ENCODE measurements at places on chromosomes 7 and 10.

DNA sequence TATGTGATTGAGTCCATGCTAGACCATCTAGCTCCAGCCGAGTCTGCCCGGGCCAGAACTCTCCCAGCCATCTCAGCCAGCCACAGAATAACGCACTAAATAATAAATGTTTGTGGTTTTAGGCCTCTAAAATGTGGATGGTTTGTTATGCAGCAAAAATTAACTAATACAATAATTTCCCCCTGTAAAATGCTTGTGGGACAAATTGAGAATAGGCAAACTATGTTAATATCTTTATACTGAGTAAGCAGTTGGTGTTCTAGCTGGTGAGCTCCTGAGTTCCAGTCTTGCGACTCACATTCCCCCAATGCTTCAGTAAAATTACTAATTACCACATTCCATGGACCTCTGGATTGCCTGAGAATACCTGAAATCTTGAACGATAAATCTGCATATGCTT is 316.8 kb upstream of the NFE2L3 start:
- no peak for DNase-seq

DNA sequence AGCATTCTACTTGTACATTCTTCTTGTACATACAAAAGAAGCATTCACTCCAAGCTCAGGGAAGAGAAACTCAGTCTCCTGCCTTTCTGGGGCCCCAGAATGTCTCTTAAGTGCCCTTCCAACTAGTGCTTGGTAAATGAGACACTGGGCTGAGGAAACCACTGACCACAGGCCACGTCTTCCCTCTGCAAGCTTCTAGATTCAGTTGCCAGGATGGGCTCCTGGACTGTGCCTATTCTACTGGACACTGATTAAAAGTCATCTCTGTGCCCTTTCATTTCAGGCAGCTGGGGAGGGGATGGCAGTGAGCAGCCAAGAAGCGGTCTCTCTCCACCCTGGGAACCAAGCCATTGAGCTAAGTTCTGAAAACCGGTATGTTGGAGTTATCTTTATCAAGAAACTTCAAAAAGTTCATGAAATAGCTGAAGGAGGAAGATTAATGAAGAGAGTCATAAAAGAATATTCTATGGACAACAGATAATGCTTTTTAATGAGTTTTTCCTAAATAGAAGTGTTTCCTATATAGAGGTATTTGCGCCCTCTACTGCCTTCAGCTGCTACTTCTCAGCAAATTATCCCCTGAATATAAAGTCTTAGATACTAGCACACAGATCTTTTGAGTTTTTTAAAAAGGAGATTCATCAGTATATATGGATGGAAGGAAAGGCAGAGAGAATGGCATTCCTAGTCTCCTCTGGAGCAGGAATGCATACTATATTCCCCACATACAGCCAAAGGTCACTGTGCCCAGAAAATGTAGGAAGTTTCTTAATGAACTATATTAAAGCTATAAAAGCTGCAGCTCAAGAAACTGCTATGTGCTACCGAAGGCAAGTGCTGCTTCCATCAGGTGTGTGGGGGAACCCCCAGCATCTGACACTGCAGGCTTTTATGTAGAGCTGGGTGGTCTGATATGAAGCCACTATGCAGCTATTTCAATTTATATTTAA is 8.4 kb upstream of the IFIT1B start:
- no peak for DNase-seq

DNA sequence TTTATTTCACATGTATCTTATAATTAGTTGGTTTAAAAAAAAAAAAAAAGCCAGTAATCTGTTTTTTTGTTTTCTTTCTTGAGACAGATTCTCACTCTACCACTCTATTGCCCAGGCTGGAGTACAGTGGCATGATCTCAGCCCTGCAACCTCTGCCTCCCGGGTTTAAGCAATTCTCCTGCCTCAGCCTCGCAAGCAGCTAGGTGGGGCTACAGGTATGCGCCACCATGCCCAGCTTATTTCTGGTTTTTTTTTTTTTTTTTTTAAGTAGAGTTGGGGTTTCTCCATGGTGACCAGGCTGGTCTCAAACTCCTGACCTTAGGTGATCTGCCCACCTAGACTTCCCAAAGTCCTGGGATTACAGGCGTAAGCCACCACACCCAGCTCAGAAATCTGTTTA is 34.1 kb upstream of the CAPZA2 start:
- DNase-seq, result no peak

DNA sequence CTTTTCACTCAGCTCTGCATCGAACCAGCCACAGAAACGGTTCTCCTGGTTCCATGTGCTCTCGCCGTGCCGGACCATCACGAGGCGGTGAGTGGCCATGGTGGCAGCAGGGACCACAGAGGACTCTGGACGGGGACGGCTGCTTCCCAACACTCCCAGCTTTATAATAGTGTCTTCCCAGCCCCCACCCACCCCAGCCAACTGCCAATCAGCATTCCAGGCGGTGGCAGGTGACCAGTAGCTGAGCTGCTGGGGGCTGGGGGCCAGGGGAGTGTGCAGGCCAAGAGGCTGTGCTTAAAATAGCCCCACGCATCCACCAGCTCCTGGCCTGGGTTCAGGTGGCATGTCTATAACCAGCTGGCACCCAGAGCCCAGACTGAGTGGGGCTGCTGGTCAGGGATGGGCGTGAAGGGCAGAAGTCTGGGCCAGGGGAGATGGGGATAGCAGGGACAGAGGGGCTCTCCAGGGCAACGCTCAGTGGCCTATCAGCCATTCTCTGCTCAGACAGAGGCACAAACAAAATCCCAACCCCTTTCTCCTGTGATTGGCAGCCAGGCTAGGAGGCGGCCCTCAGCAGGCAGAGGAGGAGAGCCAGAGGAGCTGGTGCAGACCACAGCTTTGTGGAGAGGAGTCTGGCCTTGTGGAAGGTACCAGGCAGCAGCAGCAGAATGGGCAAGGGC is at the start of gene PGAM2:
PGAM2 (minus strand) TSS at position 137 of the 680 bp plus-strand sequence; CDS start at position 99, 38 bp downstream.
- no peak for DNase-seq

DNA sequence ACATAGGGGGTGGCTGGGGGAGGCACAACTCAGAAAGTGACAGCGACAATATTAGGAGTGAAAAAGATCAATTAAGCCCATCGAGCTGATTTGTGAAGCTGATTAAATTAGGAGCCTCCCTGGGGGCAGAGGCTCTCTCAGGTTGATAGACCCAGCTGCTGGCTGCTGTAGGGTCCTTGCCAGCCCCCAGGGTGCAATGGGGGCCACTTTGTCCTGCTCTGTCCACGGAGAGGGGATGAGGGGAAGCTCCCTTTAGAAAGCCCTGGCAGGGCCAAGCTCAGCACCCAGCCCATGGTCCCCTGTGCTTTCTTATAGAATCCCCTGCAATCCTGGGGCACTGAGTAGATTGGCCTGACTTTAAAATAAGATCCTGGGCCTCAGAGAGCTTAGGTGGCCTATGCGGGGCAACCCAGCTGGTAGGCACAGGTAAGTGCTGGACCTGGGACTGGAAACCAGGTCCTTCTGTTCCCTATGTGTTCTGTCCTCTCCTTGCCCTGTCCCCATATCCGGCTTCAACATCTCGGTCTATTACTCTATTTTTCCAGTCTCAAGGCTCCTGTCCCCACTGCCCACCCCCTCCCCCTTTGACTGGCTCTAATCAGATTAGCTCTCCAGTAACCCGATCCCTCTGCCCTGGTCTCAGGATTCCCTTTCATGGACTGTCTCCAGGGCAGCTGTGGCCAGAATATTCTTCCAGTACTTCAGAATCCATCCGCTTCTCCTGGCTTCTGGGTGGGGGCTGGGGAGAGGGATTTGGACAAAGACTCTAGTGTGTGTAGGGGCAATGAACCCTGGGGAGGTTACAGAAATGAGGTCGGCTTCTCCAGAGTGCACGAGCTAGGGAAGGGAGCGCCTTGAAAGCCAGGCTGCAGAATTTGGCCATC is 259.6 kb downstream of the RPS24 start:
- DNase-seq, result no peak

DNA sequence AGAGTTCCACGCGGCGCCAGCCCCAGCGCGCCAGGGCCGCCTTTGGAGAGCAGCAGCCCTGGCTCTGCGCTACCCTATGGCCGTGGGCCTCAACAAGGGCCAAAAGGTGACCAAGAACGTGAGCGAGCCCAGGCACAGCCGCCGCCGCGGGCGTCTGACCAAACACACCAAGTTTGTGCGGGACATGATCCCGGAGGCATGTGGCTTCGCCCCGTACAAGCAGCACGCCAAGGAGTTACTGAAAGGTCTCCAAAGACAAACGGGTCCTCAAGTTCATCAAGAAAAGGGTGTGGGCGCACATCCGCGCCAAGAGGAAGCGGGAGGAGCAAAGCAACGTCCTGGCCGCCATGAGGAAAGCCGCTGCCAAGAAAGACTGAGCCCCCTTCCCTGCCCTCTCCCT is 144.1 kb downstream of the SRPK2 start:
- DNase-seq, result no peak

DNA sequence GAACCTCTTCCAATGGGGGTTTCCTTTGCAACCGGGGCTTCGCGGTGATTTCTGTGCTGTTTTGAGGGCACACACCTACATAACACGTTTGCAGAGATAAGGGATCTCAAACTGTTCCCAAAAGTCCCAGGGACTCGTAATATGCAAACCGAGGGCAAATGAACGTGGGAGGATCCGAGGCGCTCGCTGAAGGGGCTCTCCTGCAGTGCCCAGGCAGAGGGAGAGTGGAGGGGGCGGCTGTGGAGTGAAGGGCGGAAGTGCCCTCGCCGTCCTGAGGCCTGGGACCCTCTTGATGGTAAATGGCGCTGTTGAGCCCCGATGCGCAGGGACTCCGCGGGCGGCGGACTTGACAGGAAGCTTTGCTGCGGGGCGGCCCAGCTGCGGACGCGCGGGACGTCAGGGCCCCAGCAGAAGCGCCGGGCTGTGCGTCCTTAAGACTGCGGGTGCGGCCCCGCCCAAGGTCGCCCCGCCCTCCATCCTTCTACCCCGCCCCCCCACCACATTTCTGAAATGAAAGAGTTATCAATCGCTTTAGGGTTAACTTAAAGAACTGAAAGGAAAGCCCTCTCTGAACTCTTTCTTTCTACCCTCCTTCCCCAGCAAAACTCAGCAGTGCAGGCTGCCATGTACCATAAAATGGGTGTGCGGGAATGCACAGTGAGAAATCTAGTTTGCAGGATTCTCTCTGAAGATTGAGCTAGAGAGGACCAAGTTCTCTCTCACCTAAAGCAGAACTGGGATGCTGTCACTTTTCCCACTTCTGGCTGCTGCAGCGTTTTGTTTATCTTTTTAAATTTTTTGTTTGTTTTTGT is 151.8 kb upstream of the YAE1 start:
- DNase-seq, result no peak

GRCh38 chr7:135791543-135792362 is 43.1 kb upstream of the FAM180A start:
- DNase-seq, result no peak

DNA sequence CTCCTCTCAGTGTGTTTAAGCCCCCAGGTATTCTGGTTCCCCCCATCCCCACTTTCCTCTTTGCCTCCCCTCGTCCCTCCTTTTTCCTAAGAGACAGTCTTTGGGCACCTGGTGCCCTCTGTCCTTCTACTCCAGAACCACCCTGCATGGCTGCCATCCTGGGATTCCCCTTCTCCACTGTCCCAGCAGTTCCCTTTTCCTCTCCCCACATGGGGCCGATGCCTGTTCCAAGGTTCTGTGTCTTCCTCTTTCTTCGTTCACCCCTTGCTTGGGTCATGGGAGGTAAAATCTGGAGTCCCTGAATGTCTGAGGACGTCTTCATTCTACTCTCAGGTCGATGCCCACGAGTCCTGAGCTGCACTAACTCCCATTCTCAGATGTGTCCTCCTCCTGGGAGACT is 120.8 kb downstream of the TAX1BP1 start:
- no peak for DNase-seq

DNA sequence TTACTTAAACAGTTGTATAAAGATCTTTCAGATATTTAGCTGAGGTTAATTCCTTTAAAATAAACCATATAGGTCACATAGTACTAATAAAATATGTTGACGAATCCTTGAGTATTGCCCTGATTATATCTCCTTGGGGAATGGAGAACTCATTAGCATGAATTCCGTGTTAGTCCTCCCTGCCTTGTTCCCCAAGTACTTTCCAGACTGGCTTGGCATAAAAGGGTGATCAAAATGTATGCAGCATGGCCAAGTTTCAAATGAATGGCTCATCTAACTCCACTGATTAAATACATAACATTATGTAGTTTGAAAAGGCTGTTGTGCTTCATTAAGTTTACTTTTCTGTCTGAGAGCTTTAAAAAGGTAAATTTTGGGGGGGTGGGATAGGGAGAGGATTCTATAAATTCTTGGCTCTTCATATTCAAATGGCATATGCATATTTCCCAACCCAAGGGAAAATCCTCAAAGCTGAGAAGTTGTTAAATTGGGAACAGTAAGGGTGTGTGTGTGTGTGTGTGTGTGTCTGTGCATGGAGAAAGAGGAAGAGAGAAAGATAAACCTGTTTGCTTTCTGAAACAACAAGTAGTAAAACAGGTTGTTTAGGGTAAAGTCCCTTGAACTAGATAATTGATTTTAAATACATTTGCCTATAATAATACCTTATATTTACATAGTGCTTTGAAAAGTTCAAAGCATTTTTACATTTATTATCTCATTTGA is 4.8 kb upstream of the ADD3 start:
- no peak for DNase-seq

GRCh38 chr7:35749556-35749955 is 51.3 kb upstream of the SEPTIN7 start:
- no peak for DNase-seq

DNA sequence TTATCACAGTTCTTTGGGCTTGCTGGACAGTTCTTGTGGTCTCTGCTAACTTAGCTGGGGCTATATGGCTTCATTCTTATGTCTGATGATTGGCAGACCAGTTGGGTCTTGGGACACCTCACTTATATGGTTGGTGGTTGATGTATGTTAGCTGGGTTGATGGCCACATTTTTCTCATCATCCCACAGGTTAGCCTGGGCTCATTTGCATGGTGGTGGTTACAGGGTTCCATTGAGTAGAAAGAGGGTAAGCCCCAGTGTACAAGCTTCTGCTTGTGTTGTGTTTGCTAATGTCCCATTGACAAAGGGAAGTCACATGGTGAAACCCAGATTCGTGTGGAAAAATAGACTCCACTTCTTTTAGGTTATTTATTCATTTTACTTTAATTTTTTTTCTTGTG is 40.6 kb downstream of the TMEM60 start:
- no peak for DNase-seq

DNA sequence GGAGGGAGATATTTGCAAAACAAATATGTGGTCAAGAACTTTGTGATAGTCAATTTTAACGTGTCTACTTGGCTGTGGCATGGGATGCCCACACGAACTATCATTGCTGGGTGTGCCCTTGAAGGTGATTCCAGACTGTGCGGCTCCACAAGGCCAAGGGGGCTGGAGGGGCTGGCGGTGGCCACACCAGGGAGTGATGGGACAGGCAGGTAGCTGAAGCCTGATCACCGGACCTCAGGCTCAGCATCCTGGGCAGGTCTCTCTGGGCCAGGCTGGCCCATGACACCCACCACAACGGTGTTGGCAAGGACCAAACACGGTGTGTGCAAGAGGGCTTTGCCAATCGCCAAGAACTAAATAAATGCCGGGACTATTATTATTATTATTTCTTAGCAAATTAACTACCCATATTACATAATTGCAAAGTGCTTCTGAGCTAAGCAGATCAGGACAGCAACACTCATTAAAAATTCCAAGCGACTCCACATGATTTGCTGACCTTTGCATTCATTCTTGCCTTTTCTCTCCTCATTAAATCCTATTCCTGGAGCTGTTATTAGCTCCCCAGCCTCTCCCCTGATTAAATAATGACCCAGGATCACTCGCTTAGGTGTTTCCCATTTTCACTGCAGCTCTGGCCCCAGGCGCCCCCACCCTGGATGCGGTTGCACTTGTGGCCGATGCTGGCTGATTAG is 35.4 kb upstream of the PPP2R2D start:
- no peak for DNase-seq

Measured in stimulated activated CD8-positive, alpha-beta memory T cell treated with anti-CD3 and anti-CD28 coated beads, Interleukin-4, amount 100 ng/mL, for 4 hours (primary cell).